Muscle of back (tissue), 13 donors: ENCODE measurements at places on chromosomes 1 and 21. TPM values are rescaled to one million over a fixed set of nuclear protein-coding genes. Genes with fewer than 3 reads are reported as not detected.

DNA sequence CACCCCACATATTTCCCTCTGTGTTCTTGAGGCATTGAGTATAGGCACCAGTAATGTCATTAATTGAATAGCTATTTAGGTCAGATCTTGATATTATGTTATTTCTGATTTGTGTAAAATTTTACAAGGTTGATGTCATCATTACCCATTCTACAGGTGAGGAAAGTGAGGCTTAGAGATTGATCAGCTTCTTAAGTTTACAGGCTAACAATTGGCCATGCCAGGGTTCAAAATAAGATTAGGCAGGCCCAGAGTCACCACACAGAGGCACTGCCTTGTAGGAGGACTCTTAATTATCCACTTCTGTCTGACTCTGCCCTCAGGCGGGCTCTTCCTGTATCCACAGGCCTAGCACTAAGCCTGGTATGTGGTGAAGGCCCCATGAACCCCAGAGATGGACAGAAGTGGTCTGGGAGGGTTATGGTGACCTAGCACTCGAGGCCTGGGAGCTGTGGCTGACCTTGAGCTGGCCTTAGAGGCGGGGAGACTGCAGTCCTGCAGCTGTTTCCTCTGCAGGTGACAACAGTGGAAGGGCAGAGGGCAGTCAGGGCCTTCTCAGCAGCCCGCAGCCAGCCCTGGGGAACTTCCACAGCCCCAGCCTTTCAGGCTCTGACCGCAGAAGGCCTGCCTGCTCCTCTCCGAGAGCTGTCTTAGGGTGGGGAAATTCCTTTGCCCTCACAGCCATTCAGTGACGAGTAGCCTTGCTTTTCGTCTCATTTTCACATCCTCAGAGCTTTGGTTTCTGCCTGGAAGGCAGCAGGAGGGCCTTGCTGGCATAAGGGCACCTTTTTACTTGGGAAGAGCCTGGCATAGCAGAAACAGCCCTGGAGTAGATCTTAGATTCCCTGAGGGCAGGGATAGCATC is 12.2 kb downstream of the ZDHHC18 start:
- no peak for DNase-seq

- no peak for DNase-seq
These were observed 19.8 kb downstream of the SLC25A33 start for GRCh38 chr1:9558946-9559545.

GBP3 gene
- polyA plus RNA-seq = 2.5 TPM

- no peak for DNase-seq
These were observed 326.5 kb downstream of the PDE4B start for GRCh38 chr1:66119148-66119547.

VSIG8 gene
- not detected for polyA plus RNA-seq

DNA sequence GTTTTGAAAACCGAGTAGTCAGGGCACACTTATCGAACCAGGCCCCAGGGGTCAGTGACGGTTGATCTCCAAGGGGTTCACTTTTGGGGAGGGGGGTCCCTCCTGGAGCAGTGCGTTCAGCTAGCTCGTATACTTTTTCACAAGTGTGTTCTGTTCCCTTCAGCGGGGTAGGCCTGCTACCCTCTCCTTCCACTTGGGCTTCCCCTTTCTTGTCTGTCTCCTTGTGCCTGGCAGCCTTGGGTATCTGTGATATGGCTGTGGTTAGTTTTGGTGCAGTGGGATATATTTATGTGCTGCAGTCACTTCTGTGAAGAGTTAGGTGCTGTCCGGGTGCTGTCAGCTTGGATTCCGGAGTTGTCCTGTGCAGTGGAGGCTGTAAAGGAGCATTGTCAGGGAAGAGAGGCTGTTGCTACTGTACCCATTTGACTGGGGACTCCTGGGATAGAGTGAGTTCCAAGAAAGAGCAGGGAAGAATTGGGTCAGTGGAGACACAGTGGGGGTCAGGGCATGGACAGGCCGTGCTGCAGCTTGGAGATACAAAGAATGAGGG is 29.7 kb downstream of the ADARB1 start:
- DNase-seq = no peak

GRCh38 chr1:85992791-85993190 is 163.8 kb downstream of the COL24A1 start:
- DNase-seq = peak; percentile 82

ENAH gene
- 137 TPM for polyA plus RNA-seq
